ENCODE measurements at places on chromosomes 2 and 18.

DNA sequence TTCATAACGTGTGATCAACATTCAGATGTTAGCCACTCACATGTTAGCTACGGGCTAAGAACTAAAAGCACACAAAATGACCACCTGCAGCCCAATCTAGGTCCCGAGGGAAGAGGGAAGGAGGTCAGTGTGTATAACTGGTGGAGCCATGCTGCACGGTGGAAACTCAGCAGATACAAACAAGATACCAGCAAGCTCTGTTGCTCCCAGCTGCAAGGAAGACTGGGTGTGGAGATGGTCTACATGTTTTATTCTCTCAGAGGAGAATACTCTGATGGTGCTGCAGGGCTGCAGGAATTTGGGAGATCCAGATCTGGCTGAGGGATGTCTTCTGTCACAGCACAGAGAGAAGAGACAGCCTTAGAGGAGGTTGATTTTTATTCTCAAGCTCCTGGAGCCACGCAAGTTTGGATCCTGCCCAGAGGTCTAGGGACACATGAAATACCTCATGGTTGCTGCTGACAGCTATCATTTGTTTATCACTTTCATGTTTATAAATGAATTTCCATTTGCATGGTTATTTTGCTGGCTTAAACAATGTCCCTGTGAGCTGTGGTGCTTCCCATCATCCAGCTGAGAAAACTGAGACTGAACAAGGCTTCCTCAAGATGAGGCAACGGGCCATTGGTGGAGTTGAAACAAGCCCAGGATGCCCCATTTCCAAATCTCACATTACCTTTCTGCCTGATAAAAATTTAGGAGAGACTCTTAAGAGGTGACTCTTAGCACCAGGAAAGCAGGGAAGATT, 30.9 kb downstream of the RNF144A start:
- DNase-seq, result no peak

DNA sequence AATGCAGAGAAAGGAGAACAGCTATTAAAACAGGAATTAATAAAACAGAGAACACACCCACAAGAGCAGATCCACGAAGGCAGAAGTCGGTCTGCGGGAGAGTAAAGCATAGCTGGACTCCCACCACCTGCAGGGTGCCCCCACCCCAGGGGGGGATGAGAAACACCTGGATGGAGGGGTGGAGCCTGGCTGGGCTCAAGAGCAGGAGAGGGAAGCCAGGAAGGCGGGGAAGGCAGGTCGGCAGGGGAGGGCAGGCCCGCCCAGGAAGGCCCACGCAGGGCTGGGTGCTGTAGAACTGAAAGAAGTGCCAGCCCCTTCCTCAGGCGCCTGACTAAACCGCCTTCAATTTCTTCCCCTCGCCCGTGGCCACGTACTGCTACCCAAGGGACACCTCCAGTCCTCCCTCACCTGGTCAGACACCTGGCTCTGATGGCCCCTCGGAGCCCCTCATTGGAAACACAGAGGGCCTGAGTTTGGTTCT, 175.4 kb downstream of the HDAC4 start:
- DNase-seq, result no peak

DNA sequence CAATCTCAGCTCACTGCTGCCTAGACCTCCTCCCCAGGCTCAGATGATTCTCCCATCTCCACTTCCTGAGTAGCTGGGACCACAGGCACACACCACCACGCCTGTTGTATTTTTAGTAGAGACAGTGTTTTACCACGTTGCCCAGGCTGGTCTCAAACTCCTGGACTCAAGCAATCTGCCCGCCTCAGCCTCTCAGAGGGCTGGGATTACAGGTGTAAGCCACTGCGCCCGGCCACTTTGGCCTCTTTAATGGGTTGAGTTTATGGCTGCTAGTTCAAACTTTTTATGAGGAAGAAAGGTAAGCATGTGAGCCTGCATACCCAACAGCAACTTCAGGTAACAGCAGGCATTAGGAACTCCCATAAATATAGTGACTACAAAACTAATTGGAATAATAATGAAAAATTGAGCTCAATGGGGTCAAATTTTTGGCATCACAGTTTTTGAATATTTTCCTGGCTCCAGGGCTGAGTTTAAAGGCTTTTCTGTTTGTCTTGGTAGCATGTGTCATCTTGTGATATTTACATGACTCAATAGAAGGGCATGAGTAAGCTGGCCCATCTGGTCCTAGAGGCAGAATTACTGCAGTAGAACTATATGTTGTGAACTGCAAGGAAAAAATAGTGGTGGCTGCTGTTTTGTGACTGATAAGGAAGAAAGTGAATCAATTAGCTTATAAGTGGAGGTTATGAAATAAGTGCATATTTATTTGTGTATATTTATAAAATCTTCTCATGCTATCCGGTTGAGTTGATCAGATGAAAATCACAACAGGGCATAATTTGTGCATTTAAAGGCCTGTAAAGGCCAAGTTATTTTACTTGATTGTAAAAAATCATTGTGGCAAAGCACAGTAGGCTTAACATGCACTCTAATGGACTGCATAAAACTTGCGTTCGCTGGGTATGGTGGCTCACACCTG, 24.8 kb downstream of the GALM start:
- no peak for DNase-seq

- no peak for DNase-seq
Measured at GRCh38 chr2:230691005-230691647, 21.5 kb upstream of the CAB39 start.

GRCh38 chr18:64566456-64566855, 417.6 kb upstream of the LINC00305 start:
- no peak for DNase-seq

DNA sequence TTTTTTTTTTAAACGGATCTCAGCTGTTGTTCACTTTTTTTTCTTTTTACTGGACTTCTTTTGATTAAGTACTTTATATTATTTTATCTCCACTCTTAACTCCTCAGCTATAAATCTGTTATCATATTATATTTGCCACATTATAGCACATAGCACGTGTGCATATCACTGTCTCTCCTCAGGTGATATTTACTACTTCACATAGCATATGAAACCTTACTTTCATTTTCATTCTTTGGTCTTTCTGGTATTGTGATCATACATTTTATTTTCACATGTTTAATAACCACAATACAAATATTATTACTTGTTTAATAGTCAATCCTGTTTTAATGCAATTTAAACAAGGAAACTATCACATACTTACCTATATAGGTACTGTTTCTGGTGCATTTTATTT, 993.1 kb upstream of the TMEFF2 start:
- no peak for DNase-seq

- DNase-seq, result no peak
Measured at GRCh38 chr18:75450906-75451305, 23.4 kb upstream of the SMIM21 start.

DNA sequence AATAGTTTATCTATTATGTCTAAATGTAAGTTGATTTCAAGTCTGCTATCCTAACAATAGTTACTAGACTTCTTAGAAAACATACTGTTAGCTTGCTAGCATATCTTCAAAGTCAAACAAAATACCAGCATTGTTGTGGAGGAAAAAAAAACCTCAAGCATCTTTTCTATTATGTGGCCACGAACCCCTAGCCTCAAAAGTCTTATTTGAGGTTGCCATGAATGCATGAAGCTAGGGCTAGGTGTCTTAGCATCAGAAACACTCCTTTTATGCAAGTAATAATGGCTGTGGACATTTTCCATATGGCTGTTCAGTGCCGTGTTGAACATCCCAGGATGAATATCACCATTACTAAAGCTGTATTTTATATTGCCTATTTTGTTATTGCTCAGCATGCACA, 86.6 kb upstream of the OTX1 start:
- DNase-seq, result no peak

- DNase-seq, result no peak
Measured at GRCh38 chr2:15937882-15938802, 2.2 kb upstream of the MYCN start.

- DNase-seq, result no peak
Measured at GRCh38 chr2:163709270-163709669, 26.5 kb downstream of the FIGN start.

DNA sequence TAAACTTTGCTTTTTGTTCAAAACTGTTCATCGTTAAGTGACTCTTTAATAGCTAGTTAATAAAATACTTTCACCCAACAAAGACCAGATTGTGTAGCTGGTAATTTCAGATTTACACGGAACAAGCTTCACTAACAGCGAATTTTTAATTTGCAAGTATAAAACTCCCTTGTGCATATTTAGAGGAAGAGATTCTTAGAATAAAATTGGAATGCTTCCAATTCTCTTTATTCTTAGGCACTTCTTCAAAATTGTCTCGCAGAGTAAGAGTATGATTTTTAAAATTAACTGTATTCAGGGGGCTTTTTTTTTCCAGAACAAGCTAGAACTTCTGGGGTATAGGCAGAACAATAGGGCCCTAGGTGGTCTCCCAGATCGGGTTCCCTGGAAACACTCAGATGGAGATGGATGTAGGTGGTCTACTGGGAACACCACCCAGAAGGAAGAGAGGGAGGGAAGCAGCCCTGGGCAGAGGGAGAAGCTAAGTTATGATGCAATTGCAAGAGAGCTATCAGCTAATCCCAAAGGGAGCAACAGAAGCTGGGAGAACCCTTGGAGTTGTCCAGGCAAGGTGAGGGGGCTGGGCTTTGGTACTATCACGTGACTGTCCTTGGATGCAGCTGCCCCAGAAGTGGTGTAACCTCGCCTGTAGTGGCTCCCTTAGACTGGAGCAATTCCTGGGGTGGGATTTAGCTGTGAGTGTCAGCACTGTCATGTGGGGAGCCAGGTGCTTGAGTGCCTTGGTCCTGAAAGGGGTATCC, 151.7 kb upstream of the ASB18 start:
- no peak for DNase-seq

- DNase-seq, result no peak
Measured at GRCh38 chr2:96369186-96369585, 33.6 kb downstream of the NCAPH start.

DNA sequence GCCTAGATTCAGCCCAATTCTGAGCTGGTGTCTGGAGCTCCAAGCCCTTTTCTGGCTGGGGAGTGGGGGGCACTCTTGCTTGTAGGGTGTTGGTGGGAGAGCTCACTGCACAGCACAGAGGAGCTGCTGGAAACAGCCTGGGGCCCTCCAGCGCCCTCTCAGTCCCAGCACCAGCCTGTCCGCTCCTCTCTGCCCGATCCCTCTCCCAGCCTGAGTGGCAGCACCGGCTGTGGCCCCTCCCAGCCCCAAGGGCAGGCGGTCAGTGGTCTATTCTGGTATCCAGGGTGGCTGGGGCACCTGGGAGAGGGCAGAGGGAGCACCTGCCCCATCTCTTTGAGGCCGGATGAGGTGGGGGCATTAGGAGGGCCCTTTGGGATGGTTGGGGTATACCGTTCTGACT, 13.2 kb upstream of the DES start:
- no peak for DNase-seq

DNA sequence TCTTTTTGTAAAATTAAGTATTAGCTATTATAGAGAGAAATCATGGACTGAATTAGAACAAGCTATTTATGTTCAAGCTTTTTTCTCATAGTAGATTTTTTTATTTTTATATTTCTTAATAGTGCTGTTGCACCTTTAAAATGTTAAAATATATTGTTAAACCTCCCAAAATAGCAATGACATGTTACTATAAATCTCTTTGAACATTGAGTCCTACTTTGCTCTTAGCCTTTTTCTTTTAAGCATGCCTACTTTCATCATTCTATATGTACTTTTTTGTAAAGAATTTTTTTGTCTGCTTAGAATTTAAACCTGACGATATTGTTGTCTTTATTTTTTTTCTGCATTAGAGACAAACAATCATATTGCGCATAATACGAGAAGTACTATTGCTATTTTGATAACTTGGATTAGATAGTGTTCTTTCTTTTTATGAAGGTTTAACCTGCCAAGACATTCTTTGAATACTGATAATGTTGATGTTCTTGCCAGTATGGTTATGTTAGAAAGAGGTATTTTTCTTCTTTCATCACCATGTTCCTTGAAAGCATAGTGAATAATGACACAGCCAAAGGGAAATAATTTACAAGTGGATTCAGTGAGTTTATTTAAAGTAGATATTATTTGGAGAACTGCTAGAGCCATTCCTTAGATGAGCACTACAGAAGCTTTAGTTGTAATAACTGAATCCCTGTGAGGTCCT, 40.6 kb downstream of the PMS1 start:
- DNase-seq, result no peak

DNA sequence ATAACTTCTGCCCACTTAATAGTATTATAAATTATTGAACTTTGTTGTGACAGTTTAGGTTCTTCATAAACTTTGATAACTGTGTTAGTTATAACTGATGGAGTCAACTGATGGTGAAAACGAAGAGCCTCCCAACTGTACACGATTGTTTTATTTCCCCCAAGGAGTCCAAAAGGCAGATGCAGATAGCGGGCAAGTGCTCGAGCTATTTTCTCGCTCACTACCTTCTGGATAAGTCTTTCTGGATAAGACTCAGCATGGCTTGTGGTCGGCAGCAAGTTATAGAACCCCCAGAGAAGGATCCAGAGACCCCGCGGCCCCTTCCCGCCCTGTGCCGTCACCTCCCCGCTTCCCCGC, 517 bp downstream of the GCFC2 start:
- no peak for DNase-seq

DNA sequence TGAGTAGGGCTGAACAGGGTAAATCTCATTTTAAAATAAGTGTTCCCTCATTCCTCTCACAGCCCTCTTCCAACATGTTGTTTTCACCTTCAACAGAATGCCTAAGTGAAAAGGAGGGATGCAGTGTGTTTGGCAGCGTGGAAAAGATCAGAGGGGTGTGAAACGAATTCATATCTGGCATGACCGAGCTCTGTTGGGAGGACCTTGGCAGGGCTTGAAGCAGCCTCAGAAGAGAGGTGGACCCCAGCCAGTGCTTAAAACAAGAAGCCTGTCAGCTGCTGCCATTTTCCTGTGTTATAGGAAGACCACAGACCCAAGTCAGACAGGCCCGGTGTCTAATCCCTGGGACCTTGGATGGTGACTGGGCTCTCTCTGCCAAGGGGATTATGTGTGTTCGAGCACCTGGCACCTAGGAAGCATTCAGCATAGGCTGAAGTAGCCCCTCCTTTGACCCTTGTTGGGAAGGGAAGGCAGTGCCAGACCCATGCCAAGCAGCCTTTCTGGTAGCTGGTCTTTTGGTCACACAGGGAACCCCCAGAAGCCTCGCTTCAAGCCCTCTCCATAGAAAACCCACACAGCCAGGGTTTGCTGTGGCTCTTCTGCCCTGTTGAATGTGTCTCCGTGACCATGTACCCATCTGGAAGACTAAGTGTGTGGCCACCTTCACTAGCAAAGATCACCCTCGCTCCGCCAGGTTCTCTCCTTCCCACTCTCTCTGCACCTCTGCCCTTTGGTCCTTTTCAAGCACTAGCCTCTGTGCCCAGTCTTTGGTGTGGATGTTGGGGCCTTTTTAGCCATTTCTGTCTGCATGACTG, 87.5 kb upstream of the ST3GAL5 start:
- peak; percentile 53 for DNase-seq

DNA sequence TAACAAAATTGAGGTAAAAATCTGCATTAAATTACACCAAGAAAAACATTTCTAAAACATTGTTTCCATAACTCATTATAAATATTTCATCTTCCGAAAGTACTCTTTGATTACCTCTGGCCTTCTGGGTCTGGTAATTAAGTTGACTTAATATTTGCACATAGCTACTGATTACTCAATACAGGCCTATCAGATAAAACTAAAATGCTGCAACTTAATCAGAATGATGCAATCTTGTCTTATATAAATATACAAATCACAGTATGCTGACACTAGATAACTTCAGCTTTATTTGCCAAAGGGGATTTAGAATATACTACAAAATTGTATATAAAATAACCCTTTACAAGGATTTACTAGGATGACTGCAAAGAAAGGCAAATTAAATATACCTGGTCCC, 49.3 kb downstream of the SLC35F5 start:
- DNase-seq, result no peak

- peak; percentile 83 for DNase-seq
Measured at GRCh38 chr2:227411320-227411989, 23.7 kb upstream of the SCYGR1 start.

- no peak for DNase-seq
Measured at GRCh38 chr2:66604326-66604725, 169.4 kb downstream of the MEIS1 start.
